ENCODE measurements at places on chromosomes 7 and 10. TPM values are rescaled to one million over a fixed set of nuclear protein-coding genes. Genes with fewer than 3 reads are reported as not detected.

ZNF804B gene
- total RNA-seq, result not detected

MMRN2 gene
- total RNA-seq, result 0.17 TPM

HOXA3 gene
- total RNA-seq, result 33.2 TPM

ETV1 gene
- total RNA-seq, result 5.1 TPM

EPO gene
- total RNA-seq, result not detected

LRRD1 gene
- not detected for total RNA-seq

GSAP gene
- total RNA-seq, result 3.0 TPM

PTN gene
- total RNA-seq, result 21.5 TPM

WDFY4 gene
- not detected for total RNA-seq

NUTM2D gene
- 1.0 TPM for total RNA-seq

OLAH gene
- total RNA-seq, result 1.5 TPM

- no peak for DNase-seq
Measured at GRCh38 chr10:87865241-87865881, 1.9 kb downstream of the PTEN start.

DNA sequence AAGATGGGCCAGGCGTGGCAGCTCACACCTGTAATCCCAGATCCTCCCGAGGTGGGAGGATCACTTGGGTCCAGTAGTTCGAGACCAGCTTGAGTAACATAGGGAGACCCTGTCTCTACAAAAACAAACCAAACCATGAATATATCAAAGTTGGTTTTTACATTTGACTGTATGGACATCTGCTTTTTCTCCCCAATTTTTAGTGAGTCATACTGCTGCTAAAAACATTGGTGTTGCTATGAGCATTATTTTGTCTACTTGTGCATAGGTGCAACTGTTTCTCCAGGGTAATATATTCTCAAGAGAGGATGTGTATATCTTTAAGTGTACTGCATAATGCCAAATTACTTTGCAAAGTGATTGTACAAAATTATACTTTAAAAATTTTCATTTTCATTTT is 769 bp upstream of the TMEM248 start:
- no peak for DNase-seq

- DNase-seq, result no peak
Measured at GRCh38 chr7:141709749-141710148, 1.6 kb downstream of the WEE2 start.

GRCh38 chr10:43921881-43922280 is 273.2 kb upstream of the ZNF32 start:
- DNase-seq, result no peak

DNA sequence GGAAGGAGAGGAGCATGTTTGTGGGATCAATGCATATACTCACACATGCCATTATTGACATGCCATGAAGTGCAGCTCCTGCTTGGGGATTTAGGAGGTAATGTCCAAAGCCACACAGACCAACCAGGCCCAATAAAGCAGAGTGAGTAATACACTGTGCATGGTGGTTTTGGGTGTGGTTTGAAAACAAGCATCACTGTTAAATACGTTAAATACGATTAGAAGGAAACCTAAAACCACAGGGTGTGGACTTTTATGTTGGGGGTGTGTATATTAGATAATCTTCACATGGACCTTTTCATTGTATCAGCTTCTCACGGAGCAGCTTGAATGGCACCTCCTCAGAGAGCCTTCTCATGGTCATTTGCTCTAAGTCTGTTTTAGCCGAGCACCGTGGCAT is 10.4 kb upstream of the EIF3A start:
- no peak for DNase-seq

GRCh38 chr10:78247266-78247665 is 213.6 kb downstream of the RPS24 start:
- DNase-seq, result no peak

GRCh38 chr7:28200598-28200997 is 20.0 kb upstream of the JAZF1 start:
- no peak for DNase-seq

GRCh38 chr10:87675396-87676376 is 16.0 kb downstream of the PAPSS2 start:
- DNase-seq, result peak; percentile 66

- no peak for DNase-seq
Measured at GRCh38 chr10:132608511-132609195, 71.1 kb downstream of the INPP5A start.
